HuH-7 (cell line): ENCODE measurements at places on chromosomes 4 and X.

GRCh38 chr4:150136481-150136880 is 58.2 kb downstream of the DCLK2 start:
- DNase-seq, result no peak

- DNase-seq, result no peak
Measured at GRCh38 chr4:61401771-61402170, 201.6 kb downstream of the ADGRL3 start.

DNA sequence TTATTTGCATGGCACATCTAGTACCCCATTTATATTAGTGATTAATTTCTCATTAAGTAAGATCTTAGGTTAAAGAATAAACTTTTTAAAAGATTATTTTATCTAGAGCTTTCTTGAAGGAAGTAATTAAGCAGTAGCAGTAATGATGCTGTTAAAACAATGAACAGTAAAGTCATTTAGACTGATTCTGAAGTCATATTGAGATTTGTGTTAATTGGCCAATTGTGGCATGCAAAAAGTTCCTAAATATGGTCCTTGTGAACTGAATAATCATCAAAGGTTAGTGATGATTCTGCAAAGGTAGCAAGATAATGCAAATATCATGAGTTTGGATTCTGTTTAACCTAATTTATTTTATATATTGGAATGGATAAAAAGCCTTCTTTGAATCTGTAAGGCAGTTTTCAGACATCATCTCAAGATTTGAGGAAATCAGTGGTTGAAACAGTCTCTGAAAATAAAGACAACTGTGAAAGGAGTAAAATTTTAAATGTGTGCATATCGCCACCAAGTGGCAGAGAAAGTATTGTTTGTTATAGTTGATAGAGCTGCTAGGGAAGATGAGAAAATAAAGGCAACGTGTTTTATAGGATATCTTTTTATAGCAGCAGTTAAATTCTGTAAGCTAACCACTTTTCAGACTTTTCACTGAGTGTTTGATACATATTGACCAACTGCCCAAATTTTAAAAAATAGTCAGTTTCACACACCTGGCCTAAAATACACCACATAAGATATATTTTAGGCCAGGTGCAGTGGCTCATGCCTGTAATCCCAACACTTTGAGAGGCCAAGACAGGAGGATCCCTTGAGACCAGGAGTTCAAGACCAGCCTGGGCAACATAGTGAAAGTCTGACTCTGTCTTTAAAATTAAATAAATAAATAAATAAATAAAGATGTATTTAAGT is 79.6 kb downstream of the CCKAR start:
- peak; percentile 47 for DNase-seq

DNA sequence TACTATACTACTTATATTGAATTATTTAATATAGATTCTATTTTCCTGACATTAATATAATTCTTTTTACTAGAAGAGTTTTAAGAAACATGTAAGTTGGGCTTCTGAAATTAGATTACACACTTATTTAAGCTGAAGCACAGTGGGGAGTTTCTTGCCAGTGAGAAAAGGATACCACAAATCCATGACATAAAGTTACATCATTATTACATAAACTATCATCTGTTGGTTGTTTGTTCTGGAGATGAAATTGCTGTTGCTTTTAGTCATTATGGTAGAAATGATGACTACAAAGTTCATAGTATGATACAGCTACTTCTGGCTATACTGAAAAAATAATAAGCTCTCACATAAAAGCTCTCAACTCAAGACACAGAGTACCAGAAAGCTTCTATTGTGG is 880.4 kb downstream of the PCDH18 start:
- no peak for DNase-seq

GRCh38 chr4:4859799-4860599 is 534 bp downstream of the MSX1 start:
- no peak for DNase-seq

- DNase-seq, result no peak
Measured at GRCh38 chr4:112143781-112144180, 1.5 kb upstream of the FAM241A start.

- no peak for DNase-seq
Measured at GRCh38 chrX:108029928-108030711, 14.7 kb upstream of the VSIG1 start.

DNA sequence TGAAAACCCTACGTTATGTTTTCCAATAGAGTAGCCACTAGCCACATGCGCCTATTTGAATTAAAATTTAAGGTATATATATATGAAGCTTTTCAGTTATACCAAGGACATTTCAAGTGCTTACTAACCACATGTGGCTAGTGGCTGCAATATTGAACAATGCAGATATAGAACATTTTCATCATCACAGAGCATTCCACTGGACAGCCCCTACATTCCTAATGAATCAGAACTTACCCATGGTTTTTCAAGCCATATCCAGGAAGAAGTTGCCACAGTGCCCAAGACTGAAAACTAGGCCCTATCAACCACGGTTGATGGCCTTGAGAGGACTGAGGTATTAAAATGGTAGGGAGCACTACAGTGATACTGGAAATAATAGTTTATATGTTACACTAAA is 29.7 kb downstream of the NEK1 start:
- no peak for DNase-seq

- no peak for DNase-seq
Measured at GRCh38 chr4:6680372-6681034, 13.2 kb upstream of the S100P start.

GRCh38 chr4:182400081-182400480 is 156.9 kb downstream of the TENM3 start:
- DNase-seq, result no peak

DNA sequence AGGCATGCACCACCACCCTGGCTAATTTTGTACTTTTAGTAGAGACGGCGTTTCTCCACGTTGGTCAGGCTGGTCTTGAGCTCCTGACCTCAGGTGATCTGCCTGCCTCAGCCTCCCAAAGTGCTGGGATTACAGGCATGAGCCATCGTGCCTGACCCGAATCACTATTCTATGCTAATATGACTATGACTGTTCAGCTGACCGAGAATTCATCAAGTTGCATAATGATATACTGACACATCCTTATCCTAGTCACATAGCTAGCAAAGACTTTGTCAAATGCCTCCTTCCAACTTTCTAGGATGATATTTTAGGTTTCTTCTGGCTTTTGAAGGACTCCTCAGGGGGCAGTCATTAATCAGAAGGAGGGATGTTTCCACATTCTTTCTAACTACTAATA is 4.8 kb upstream of the GPM6B start:
- no peak for DNase-seq

GRCh38 chrX:15973299-15973698 is 118.7 kb upstream of the AP1S2 start:
- peak; percentile 10 for DNase-seq

DNA sequence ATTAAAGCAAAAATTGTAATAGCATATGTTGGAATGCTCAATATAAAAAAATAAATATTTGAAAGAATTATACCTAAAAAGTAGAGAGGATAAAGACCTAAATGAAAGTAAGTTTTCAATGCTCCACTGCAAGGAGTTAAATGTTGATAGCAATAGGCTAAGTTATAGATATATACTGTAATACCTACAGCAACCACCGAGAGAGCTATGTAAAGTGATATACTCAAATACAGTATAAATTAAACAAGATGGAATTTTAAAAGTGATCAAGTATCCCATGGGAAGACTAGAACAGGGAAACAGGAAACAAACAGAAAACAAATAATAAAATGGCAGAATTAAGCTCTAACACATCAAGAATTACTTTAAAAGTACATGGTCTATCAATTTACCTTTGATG is 73.9 kb downstream of the CASP3 start:
- no peak for DNase-seq

DNA sequence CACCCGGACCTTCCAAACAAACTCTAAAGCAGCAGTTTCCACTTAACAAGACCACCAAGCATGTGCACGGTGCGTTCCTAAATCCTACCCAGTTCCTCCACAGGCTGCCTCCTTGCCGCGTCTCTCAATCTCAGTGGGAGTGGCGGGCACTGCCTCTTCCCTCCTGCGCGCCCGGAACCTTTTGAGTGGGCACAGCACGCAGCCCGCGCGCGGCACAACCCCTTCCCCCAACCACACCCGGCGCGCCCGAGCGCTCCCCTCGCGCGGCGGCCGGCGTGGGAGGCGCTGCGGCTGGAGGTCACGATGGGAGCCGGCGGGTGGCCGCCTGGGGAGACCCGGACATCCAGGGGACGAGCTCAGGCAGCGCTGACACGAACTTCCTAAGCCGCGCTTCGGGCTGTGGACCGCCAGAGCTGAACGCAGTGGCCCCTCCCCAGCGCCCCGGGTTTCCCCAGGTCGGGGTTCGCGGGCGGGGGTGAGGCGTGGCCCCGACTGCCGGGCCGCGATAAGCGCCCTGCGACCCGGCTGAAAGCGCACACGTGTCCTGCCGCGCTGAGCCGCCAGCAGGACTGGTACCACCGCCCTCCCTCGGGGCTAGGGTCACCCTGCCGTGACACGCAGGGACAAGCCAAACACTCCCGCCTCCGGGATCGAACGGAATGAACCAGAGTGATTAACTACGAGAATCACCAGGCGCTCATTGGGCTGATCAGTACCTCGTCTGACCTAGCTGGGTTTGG is at the start of gene ABCG2:
TSS of gene ABCG2 (minus strand) at position 151 of the 740 bp plus-strand sequence. CDS start 18,644 bp downstream, outside the sequence.
- peak; percentile 40 for DNase-seq

- DNase-seq, result no peak
Measured at GRCh38 chrX:11666952-11667685, 1.4 kb upstream of the ARHGAP6 start.

GRCh38 chrX:101530944-101531343 is 19.4 kb upstream of the ARMCX1 start:
- no peak for DNase-seq

DNA sequence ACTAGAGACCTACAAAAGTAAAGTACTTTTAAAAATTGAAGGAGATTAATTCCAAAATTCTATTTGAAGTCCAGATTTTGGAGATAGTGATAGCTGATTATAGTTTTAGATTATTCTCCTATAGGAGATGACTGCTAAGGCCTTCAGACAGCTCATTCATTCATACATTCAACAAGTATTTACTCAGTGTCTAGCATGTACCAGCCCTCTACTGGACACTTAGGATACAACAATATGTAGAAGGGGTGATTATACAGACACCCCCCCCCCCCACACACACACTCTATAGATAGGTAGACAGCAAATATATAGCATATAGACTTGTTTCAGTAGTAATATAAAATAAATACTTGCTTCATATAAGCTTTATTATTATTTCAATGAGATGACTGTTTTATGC is 60.4 kb upstream of the TAF9B start:
- no peak for DNase-seq

DNA sequence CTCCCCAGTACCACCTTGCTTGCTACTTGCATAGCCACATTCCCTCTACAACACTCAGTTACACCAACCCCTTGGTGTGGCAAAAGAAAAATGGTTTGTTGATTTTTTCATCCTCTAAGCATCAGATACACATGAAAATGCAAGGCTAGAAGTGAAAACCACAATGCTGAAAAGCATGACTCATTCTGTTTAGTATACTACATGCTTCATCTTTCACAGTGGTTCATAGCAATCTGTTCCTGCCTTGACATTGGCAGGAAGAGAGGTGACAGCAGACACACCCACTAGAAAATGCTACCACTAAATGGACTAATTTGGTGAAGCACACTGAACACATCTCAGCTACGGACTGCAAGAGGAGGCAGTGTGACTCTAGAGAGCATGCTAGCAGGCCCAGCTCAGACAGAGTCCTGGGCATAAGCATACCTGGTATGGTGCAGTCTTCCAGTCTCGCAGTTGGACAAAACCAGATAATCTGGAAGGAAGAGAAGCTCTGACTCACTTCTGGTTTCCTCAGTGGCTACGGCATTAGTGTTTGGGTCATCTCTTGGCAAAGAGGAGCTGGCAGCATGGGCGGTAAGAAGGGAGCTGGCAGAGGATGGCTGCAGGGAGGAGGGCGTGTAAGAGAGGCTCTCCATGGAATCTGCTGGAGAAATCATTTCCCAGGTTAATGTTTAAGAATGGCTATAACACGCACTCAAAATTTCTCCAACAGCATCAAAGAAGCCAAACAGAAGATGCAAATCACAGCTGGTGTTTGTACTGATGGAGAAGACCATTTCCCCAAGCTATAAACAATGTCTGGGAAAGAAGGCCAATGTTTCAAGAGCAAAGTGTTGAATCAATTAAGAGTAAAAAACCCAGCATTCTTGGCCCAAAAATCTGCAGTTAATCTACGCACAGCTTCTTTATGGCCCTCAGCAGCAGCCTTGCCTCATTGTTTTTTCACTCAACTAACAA is 37.8 kb downstream of the GAB3 start:
- DNase-seq, result no peak

- DNase-seq, result no peak
Measured at GRCh38 chr4:155629956-155630355, 36.7 kb upstream of the GUCY1A1 start.
